ENCODE measurements at places on chromosomes 13 and 19.

- no peak for DNase-seq
These were observed 141.1 kb upstream of the VSTM2B start for GRCh38 chr19:29384656-29385055.

DNA sequence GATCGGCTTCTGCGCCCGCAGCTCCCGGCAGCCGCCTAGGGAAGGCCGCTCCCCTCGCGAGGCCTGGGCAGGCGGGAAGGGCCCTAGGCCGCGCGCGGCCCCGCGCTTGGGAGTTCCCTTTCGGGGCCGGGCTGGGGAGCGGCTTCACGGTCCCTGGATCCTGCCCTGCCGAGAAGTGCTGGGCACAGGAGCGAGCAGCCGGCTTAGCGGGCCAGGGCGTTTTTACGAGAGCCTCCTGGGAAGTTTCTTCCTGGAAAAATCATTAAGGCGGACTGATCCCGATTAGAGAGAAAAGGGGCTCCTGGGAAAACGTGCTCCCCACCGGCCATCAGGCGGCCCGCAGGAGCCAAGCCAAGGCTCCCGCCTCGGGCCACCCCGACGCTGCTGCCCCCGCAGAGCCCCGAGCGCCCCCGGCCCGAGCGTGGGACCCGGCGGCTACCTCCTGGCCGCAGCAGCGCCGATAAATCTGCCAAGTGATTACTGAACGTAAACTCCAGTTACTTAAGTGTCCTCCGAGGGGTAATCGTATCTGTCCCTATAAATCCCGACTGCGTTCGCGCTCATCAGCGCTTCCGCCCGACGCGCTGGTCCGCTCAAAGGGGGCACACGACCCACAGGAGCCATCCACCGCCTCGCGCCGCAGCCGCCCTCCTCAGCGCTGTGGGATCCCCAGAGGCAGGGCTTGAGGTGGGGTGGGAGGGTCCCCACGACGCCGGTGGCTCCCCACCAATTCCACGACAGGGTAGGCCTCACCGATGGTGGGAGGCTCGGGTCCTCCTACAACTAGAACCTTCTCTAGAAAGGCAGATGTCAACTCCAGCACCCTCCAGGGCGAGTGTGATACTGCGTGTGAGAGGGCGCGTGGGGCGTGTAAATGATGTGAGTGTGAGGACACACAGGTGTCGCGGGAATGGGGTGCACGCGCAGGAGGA lies 2.8 kb downstream of the ZIC5 start:
- DNase-seq, result no peak

DNA sequence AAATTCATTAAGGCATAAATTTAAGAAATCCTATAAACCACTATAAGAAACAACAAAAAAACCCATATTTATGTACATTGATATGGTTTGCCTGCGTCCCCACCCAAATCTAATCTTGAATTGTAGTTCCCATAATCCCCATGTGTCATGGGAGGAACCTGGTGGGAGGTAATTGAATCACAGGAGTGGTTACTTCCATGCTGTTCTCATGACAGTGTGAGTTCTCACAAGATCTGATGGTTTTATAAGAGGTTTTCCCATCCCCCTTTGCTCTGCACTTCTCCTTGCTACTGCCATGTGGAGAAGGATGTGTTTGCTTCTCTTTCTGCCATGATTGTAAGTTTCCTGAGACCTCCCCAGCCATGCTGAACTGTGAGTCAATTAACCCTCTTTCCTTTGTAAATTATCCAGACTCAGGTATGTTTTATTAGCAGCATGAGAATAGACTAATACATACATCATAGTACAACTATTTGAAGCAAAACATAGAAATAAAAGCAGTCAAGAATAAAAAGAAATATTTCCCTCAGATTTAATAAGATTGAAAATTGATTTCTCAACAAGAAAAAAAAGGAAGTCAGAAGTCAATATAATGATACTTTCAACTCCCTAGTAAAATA lies 209.0 kb upstream of the GPC6 start:
- no peak for DNase-seq

DNA sequence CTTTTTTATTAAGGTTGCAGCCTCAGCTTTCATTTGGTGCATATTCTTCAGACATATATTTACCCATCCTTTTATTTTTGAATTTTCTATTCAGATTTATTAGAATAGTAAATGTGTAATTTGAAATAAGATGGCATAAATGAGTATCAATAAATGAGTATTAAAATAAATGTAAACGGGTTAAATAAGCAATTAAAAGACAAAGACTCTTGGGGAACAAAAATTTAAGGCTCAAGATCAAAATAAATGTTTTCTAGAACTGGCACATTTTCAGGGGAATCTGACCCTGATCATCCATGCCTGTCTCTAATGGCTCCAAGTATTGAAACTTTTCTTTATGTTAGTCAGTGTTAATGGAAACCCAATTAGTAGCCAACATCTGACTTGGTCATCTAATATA lies 3.0 kb downstream of the OR10H3 start:
- no peak for DNase-seq

DNA sequence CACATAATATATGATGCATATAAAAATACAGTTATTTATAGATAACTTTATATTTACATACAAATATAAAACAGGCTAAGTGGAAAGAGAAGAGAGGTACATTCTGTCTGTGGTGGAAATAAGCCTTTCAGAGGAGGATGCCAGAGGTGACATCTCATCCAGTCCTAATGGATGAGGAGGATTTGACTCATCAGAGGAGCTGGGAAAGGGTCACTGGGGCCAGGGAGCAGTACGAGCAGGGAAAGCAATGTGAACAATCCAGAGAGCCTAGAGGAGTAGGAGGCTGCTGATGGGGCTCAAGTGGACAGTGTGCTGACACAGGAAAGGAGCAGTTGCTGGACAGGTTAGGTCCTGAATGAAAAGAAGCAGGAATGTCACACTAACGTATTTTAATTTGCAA lies 18.6 kb downstream of the NALCN start:
- DNase-seq, result no peak

DNA sequence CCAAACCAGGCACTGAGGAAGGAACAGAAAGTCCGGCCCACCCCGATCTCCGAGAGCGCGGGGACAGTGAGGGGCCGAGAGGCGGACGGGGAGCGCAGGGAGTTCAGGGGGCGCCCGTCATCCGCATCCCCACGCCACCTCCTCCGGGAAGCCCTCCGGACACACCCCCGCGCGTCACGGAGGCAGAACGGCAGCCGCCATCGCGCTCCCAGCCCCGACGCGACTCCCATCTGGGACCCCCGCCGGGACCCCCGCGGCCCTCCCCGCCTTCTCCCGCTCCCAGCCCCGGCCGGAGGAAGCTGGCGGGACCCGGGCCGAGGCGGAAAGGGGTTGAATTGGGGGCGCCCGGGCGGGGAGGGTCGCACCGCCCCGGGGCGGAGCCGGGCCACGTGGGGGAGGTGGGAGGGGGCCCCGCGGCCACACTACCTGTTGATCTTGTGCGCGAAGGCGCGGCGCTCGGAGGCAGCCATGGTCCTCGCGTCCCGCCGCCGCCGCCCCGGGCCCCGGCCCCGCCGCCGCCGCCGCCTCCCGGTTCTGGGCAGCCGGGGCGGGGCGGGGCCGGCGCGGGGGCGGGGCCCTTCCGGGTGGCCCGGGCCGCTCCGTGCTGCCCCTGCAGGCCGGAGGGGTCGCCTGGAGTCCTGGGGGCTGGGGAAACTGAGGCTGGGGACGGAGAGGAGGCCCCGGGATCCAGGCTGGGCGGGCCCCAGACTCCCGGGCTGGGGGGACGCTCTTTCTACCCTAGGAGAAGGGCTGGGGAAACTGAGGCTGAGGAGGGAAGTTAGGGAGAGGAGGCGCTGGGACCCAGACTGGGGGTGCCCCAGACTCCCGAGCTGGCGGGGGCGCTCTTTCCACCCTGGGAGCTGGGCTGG lies at the start of gene DOCK6:
TSS of gene DOCK6 (minus strand) at position 554 of the 869 bp plus-strand sequence. CDS start at position 470, 84 bp downstream.
- peak; percentile 69 for DNase-seq

DNA sequence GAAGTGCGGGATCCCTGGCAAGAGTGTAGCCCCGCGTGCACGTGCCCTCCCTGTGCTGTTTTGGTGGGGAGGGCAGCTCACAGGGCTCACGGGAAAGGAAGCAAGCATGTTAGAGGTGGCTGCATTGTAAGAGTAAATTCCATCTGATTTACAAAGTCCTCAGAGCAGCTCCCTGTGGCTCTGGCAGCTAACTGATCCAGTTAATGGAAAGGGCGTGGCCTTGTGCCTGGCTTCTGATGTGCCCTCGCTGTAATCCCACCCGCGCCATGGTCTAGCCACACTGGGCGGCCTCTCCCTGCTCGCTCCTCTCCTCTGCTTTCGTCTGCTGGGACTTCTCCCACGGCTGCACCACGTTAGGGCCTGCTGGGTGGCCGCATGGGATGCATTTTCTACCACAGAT lies 258.5 kb downstream of the FGF9 start:
- DNase-seq, result no peak

- no peak for DNase-seq
These were observed 474.2 kb downstream of the KLF5 start for GRCh38 chr13:73532987-73533510.

GRCh38 chr19:28136796-28137195 lies 1076.2 kb downstream of the UQCRFS1 start:
- no peak for DNase-seq

DNA sequence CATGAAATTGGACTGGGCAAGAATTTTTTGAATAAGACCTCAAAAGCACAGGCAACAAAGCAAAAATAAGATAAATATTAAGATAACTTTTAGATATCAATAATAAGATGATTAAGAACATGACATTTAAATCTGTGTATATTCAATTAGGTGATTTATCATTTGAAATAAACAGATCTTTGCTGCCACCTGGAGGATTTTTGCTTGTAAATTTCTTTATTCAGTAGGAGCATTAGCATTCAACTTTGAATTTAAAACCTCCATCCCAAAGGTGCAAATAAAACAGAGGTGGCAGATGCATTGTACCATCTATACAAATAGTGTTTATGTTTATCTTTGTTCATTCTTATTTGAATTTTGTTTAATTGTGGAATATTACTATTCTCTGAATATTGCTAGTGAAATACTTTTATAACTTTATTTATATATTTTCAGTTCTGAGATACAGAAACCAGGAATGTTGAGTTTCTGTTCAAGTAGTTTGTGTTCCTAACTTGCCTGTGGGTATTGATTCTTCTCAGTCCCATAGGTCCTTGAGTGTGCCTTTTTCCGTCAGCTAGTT lies 20.9 kb downstream of the COG6 start:
- DNase-seq, result no peak

GRCh38 chr13:98478189-98479129 lies 98.4 kb downstream of the STK24 start:
- DNase-seq, result peak; percentile 43

DNA sequence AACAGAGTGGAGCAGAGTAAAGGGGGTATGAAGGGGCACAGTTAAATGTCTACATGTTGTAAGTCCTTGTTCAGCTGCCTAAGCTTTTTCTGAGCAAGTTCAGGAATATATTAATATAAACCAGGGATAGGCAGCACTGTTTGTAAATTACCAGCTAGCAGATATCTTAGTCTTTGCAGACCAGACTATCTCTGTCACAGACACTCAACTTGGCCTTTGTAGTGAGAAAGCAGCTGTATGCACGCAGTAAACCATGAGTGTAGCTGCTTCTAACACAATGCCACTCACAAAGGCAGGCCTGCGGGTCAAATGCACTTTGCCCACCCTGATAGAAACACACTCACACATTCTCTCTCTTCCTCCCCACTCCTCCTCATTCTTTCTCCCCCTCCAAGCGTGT lies 1016.9 kb downstream of the UQCRFS1 start:
- no peak for DNase-seq

- no peak for DNase-seq
These were observed 105.0 kb downstream of the SPRY2 start for GRCh38 chr13:80235967-80236302.

DNA sequence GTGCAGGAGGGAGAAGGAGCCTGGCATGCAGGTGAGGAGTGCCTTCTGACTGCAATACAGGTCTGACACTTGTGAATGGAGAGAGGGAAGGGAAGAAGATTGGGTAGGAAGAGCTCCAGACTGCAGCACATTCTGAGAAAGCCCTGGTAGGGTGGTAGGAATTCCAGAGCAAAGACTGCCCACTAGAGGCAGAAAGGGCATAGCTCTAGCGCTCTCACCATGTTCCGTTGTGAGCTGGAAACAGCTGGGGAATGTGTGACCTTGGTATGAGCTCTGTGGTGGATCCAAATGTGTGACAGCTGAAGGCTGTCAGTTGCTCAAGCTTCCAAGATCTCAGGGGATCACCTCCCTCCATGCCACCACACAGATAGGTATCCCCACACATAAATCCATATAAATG lies 2.9 kb upstream of the MTUS2 start:
- no peak for DNase-seq

GRCh38 chr13:110443622-110444225 lies 117.8 kb downstream of the RAB20 start:
- DNase-seq, result no peak

- DNase-seq, result no peak
These were observed 6.5 kb upstream of the CCNE1 start for GRCh38 chr19:29805031-29805965.

GRCh38 chr13:48808683-48809082 lies 155.0 kb downstream of the CYSLTR2 start:
- DNase-seq, result no peak

DNA sequence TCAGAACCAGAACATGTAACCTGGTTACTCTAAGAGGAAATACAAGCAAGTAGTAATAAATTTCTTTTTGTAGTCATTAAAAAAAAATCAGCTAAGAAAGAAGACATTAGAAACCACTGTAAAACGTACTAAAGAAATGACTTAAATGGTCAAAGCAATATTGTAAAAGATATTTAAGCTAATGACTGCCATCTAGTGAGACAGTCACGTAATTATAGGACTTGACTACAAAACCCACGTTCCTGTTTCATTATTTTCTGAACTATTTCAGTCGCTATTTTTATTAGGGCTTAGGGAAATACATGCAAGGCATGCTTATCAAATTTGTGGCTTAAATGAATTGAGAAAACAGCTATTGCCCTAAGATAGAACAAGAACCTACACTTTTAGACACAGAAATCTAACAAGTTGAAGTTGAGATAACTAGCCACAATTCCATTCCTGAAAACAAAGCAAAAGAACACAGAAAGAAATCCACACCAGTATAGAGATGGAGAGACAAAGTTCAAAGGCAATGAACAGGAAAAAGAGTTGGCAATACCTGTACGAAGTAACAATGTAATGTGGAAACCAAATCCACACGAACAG lies 17.9 kb downstream of the ALG5 start:
- no peak for DNase-seq

- DNase-seq, result no peak
These were observed 108.5 kb downstream of the PTPRS start for GRCh38 chr19:5231857-5232678.

All from GM19239 (cell line).